ENCODE measurements at places on chromosomes 3 and 15.
A peak's percentile ranks its signal among the peaks of the same experiment; 100 is the strongest.

DNA sequence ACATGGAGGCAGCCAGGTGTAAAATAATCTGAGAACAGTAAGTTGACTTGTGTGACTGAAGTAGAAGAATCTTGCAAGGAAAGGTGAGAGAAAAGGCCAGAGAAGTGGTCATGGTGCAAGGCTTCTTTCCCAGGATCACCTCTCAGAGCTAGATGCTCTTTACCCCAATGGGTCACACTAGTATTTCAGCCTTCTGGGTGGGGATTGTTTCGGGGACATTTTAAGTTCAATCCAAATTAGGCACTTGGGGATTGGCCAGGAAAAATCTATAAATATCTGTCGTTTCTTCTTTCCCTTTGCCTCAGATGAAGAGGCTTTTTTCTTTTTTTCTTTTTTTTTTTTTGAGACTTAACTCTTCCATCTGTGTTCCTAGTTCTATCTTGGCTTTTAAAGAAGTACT, 188.0 kb downstream of the KLHL25 start:
- no peak for DNase-seq

GRCh38 chr3:23489300-23490158, 286.4 kb downstream of the UBE2E2 start:
- no peak for DNase-seq

- DNase-seq: no peak
These were observed 17.1 kb downstream of the SLC28A1 start for GRCh38 chr15:84901540-84901939.

DNA sequence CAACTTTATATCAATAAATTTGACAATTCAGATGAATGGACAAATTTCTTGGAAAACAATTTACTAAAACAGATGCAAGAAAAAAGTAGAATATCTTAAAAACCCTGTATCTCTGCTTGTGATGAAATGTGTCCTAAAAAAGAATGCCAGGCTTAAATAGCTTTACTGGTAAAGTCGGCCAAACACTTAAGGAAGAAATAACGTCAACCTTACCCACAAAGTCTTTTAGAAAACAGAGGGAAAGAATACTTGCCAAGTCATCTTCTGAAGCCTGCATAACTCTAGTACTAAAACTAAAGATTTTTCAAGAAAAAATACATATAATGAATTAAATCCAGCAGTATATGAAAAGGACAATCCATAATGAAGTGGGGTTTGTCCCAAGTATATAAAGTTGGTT, 111.1 kb downstream of the RASA2 start:
- DNase-seq: no peak

- DNase-seq: no peak
These were observed 44.8 kb downstream of the CCR3 start for GRCh38 chr3:46286947-46287565.

DNA sequence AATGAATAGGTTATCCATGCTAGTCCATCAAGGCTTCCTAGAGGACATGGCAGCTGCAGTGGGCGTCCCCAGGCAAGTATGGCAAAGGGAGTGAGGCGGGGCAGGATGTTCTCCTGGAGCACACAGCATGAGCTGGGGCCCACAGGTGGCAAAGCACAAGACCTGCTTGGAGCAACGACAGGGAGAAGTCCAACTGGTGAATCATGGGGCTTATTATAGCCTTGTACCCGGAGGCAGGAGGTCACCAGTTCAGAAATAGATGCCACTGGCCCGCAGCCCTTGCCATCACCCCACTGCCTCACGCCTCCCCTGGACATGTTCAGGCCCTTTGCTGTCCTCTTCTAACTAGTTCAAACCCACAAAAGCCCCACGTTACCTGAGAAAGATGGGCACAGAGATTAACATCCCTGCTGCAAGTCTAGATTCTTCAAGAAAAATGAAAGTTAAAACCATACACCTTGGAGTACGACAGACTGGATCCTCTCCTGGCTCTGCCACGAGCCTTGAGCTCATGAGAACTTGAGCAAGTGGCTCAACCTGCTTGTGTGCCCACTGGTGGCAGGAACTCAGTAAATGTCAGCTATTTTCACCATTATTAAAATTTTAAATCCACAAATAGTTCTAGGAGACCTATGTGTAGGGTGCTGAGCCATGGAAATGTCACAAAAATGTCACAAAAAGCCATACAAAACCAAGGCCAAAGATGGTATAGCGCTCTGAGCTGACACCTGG, 1.8 kb upstream of the SRGAP3 start:
- peak; percentile 8 for DNase-seq

DNA sequence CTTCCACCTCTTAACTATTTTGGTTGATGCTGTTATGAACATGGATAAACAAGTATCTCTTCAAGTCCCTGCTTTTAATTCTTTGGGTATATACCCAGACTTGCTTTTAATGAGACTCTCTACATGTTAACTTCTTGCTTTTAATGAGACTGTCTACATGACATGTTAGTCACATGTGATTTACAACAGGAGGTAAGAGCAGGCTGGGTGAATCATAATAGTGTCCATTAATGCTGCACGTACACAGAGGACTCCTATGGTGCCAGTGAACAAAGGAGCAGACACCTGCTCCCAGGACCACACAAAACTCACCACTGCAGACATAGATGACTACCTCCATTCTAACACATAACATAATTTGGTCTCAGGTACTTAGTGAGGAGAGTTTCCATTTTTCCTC, 273.4 kb upstream of the NSMCE3 start:
- DNase-seq: no peak

DNA sequence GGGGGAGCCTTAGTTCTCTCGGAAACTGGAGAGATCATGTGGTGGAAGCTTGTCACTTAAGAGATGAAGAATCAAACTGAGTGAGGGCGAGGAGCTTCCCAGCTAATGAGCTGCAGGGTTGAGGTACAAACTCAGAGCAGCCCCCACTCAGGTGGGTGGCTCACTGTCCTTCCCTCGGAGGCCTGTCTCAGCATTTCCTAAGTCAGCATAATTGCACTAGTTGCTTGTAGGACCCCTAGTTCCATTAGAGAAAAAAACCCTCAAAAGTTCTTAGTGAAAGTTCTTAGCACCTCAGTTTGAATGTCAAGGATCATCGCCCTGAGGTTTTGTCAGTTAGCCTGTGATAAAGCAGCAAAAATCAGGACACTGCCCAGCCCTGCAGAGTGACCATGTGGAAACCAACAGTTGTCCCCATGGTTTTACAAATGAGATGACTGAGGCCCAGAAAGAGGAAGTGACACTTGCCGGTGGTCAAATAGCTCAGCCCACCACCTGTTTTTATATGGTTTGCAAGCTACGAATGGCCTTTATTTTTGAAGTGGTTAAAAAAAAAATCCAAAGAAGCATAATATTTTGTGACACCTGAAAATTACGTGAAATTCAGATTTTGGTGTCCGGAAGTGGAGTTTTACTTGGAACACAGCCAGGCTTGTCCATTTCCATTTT, 11.9 kb downstream of the SMAD6 start:
- DNase-seq: no peak

DNA sequence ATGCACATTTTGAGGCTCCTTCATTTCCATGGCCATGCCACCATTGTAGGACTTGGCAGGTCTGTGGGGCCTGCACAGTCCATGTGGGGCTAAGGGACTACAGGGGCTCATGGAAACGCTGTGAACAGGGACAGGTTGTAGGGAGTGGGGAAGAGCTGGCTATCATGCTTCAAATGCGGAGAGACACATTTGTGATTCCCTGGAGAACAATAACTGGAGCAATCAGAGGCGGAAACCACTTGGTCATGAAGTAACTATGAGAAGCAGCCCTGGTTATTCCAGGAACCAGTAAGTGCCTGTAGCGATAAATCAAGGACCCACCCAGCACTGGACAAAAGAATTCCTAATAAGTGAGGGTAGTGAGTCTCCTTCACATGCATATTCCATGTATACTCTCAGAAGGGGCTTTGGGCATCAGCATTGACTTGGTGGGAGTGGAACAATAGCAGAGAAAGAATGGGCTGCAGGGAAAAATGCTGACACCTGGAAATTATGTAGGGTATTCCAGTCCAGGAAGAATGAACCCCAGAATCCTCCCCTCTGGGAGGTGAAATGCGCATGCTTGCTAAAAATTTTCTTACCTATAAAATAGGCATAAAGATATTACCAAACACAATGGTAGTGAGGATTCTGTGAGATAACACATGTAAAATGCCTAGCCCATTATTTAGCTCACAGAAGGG, 251.4 kb upstream of the ROPN1 start:
- no peak for DNase-seq

GRCh38 chr3:111692593-111693552, 97.7 kb upstream of the ZBED2 start:
- DNase-seq: no peak

DNA sequence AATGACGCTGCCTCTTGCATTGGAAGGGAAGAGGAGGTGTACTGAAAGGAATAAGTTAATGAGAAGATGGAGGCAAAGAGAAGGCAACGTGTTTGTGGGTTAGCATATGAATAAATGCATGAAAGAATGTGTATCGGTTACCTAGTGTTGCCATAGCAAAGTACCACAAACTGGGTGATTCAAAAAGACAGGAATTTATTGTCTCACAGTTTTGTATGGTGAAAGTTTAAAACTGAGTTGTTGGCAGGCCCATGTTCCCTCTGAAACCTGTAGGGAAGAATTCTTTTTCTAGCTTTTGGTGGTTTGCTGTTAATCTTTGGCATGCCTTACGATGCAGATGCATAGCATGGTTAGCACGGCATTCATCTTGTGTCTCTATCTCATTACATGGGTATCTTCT, 729.9 kb downstream of the MECOM start:
- peak; percentile 10 for DNase-seq

GRCh38 chr3:60064210-60065178, 1014.7 kb upstream of the CFAP20DC start:
- peak; percentile 33 for DNase-seq

- DNase-seq: no peak
These were observed 273.5 kb downstream of the NEK10 start for GRCh38 chr3:27095553-27096222.

DNA sequence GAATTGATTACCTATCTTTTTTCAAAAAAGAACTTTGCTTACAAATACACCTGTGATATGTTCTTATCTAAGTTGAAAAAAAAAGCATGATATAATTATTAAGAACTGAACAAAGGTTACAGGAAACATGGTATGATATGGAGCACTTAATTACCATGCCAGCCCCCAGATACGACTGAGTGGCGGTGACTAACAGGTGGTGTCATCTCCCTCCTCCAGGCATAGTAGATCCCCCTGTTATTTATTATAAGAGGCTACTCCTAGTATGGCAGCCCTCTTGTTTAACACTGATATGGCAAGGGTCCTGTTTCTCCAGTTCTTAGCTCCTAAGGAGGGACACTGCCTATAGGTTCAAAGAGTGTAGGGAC, 31.0 kb upstream of the TM4SF4 start:
- no peak for DNase-seq

GRCh38 chr3:45170096-45170495, 23.9 kb upstream of the CDCP1 start:
- peak; percentile 32 for DNase-seq

DNA sequence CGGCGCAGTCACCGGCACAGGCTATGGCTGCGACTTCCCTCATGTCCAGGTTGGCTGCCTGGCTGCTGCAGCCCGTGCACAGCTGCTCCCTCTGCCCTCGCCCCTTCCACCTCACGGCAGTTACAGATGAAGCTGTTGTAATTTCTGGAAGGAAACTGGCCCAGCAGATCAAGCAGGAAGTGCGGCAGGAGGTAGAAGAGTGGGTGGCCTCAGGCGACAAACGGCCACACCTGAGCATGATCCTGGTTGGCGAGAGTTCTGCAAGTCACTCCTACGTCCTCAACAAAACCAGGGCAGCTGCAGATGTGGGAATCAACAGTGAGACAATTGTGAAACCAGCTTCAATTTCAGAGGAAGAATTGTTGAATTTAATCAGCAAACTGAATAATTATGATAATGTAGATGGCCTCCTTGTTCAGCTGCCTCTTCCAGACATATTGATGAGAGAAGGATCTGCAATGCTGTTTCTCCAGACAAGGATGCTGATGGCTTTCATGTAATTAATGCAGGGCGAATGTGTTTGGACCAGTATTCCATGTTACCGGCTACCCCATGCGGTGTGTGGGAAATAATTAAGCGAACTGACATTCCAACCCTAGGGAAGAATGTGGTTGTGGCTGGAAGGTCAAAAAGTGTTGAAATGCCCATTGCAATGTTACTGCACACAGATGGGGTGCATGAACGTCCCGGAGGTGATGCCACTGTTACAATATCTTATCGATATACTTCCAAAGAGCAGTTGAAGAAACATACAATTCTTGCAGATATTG, 13.2 kb upstream of the GNB4 start:
- no peak for DNase-seq

- DNase-seq: no peak
These were observed 14.4 kb downstream of the PAK6 start for GRCh38 chr15:40253167-40253790.

- no peak for DNase-seq
These were observed 63.1 kb downstream of the IFT57 start for GRCh38 chr3:108159105-108159504.

- peak; percentile 52 for DNase-seq
These were observed 70.5 kb downstream of the CHD2 start for GRCh38 chr15:92970656-92971055.

DNA sequence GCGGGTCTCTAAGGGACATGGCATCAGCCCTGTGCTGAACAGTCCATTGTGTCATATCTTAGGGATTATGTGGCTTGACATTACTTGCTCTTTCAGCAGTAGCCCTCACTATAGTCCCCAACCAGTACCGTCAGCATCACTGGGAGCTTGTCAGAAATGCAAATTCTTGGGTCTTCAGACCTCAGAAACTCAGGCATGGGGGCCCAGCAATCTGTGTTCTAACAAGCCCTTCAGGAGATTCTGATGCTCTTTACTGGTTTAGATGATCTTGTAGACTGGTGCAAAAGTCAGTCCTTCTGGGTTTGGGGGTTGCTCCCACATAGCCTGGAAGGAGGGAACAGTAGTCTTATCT, 39.0 kb upstream of the TRAK1 start:
- DNase-seq: no peak

GRCh38 chr15:39369768-39370167, 211.1 kb upstream of the THBS1 start:
- no peak for DNase-seq

GRCh38 chr3:37906734-37907282, 45.1 kb downstream of the CTDSPL start:
- no peak for DNase-seq

DNA sequence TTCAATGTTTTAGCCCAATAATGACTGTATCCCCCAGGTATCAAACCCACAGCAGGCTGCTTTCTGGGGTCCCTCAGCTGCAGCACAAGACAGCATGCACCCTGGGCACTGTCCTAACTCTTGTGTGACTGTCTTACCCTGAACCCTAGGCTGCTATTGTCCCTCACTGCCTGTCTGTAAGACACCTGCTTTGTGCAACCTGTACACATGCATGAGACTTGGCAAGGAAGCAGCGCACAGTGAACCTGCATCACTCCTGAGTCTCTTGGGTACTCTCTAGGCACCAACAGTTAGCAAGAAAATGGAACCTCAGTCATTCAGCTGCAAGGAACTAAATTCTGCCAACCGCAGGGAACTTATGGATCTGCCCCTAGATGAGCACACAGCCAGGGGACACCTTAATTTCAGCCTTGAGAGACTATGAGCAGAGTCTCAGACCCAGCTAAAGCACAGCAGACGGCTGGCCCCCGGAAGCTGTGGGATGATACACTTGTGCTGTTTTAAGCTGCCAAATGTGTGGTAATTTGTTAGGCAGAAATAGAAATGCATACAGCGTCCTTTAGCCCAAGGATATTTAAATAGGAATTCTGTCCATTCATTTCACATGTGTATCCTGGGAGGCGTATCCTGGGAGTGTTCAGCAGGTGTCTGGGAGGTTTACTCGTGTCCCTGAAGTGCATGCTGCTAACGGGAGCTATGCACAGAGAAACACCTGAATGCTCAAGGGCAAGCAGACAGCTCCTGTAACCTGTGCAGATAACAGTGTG, 223.8 kb downstream of the KLF13 start:
- no peak for DNase-seq

- DNase-seq: no peak
These were observed 10.6 kb downstream of the TP63 start for GRCh38 chr3:189641776-189642175.

Measured in adipocyte (in vitro differentiated cells).